ENCODE measurements at places on chromosomes 7 and 10.

- DNase-seq, result no peak
Measured at GRCh38 chr7:155299535-155300202, 2.0 kb downstream of the INSIG1 start.

DNA sequence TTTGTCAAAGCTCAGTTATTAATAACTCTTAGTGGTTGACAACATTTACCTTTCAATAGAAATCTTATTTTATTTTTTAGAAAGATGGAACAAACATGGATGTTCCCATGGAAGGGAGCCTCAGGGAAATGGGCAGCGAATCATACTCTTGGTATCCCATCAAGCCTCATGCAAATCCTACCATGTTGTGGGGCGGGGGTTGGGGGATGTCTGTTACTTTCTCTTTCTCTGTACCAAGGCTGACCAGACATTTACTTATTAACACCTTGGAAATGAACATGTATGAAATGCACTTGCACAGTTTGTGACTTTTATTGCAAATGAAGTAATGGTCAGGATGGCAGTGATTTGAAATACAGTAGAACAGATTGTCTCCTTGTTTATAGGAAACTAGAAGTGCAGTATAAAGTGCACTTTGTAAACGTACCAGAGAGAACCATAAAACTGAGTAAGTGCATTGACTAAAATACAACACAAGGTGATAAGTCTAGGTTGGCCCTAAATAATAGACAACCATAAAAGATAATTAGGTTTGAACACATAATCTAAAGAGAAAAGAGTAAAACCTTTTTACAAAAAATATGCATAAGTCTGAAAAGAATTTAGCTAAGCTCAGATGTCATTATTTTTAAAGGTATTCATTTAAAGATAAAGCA, 32.4 kb downstream of the SEMA3D start:
- DNase-seq, result no peak

GRCh38 chr7:154202002-154202401, 149.8 kb downstream of the DPP6 start:
- DNase-seq, result no peak

DNA sequence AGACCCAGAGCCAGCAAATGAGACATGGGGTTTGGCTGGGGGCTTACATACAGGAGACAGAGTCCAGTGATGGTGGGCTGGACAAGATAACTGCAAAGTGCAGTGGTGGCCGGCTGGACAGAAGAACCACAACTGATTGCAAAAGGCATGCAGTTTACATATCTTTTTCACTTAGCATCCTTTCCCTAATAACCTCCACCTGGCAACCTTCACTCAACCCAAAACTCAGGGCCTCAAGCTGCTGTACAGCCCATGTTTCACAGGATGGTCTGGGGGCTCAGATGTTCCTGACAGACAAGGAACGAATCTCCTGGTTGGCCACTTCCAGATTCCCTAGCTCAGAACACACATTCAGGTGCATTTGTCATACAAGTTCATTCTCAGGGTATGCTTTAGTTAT, 7.8 kb upstream of the PDCD4 start:
- no peak for DNase-seq

- DNase-seq, result no peak
Measured at GRCh38 chr7:2970307-2970664, 73.4 kb downstream of the CARD11 start.

GRCh38 chr10:87925570-87925969, 62.1 kb downstream of the PTEN start:
- no peak for DNase-seq

DNA sequence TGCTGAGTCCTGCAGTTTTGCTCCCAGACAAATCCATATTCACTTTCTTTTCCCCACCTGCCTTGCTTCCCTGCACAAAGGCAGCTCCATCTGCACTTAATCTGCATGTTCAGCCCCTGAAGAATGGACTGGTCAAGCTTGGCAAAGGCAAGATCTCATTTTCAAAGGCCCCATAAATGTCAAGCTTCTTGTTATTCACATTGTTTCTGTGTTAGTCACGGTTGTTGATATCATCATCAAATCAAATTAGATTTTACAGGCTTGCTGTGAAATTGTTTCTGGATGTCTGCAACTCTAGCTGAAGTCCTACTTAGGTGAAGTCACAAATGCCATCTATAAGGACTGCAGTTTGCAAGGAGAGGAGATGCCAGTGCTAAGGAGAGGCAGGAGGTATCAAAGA, 91.0 kb downstream of the GPAM start:
- no peak for DNase-seq

DNA sequence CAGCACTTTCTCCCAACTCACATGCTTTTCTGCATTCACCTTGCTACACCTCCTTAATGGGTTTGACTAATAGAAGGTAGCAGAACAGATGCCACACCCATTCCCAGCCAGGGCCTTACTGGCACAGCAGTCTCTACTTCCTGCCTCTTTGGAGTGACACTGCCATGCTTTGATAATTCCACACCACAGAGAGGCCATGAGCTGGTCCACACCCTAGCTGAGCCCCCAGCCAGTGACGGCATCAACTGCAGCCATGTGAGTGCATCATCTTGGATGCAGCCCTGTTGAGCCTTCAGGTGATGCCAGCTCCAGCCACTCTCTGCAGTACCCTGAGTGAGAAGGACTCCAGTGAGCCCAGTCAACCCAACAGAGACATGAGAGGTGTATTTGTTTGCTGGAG, 27.5 kb upstream of the EZH2 start:
- no peak for DNase-seq

- DNase-seq, result no peak
Measured at GRCh38 chr10:4984223-4984622, 19.4 kb downstream of the AKR1C2 start.

DNA sequence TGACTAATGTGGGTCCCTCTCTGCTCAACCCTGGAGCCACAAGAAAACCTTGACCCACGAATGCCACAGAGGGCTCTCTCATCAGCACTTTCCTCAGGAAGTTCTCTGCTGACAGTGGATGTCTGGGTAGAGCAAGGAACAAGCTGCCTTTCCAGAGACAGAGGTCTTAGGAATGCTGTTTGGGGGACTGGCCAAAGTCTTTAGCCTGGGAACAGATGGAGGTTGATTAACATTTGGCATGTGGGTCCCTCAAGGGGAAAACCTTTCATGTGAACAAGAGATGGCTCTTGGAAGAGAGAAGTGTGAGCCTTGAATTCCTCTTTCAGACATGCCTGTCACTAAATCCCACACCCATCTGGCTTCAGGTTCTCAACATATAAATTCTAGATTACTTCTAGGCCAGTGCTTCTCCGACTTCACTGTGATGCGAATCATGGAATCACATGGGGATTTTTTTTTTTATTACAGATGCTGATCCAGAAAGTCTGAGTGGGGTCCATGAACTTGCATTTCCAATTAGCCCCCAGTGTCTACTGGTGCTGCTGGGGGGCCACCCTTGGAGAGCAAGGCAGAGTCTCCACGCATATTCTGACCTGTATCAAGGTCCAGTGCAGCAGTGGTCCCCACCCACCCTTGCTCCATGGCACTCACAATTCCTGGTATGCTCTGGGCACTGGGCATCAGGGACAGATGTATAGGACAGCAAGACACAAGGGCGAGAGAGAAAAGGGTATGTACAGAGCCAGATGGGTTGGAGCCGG, 360.4 kb downstream of the CXCL12 start:
- no peak for DNase-seq

DNA sequence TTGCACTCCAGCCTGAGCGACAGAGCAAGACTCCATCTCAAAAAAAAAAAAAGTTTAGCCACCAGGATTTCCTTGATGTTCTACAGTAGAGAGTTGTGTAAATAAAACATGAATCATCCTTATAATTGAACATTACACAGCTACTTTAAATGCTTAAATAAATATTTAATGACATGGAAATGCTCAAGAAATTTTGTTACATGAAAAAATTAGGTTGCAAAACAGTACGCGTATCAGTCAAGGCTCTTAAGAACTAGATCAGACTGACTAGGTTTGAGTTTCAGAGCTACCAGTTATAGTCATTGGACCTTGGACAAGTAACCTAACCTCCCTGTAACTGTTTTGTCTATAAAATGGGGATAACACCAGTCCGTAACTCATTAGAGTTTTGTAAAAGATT, 38.7 kb upstream of the GSAP start:
- peak; percentile 65 for DNase-seq

DNA sequence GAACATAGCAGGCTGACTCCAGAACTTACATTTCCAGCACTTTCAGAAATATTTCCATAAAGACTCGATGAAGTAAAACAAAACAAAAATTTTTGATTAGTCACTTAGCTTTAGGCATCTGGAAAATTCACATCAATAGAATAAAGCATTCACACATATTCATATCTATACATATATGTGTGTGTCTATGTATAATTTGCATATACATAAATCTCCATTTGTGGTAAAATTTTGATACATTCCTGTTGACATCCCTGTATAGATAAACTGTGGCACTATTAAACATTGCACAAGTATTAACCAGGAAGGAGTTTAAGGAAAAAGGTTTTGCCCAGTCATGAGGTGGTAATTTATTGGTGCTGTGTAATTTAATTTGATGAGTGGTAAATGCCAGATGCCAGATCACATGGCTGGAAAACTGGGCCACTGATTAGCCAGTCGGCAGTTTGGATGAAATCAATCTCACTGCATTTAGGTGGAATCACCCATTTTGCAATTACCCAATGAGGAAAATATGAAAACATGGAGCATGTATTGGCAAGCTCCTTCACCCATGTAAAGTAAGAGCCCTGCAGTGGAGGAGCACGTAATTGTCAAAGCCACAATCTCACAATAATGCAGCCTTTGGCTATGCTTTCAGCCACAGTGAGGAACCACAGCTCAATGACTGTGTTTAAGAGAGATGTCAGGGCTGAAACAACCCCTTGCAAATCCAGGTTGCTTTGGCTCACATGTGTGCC, 294.6 kb downstream of the RNLS start:
- DNase-seq, result no peak

DNA sequence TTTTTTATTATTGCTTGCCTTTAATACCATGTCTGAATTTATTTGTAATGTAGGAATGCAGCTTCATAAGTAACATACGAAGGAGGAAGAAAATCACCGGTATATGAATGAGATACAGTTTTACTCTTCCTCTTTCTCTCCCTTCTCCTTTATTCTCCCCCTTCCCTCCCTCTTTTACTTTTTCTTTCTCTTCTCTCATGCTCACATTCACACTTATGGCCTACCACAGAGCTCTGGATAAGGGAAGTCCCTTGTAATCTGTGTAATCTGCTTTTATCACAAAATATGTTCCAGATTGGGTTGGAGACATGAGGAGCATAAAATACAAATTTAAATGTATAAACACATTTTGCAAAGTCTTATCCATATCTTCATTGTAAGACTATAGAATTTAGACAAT, 59.4 kb downstream of the MDFIC start:
- DNase-seq, result no peak

- no peak for DNase-seq
Measured at GRCh38 chr7:142910031-142910433, 23.5 kb downstream of the TRPV5 start.

DNA sequence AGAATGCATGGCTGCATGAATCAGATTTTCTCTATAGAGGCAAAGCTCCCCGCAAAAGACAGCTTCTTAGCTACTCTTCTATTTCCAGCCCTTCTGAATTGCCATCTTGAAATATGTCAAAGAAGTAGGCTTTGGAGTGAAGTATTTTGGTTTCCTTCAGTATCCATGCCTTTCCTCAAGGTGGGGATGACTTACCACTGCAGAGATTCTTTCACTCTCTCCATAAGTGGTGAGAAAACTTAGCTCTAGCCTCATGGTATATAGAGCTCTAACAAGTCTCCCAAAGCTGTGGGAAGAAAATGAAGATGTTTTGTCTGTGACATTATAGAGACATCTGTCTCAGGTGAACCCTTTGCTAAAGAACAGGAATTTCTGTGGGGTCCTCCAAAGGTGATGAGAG, 89.6 kb upstream of the ITGB1 start:
- no peak for DNase-seq

DNA sequence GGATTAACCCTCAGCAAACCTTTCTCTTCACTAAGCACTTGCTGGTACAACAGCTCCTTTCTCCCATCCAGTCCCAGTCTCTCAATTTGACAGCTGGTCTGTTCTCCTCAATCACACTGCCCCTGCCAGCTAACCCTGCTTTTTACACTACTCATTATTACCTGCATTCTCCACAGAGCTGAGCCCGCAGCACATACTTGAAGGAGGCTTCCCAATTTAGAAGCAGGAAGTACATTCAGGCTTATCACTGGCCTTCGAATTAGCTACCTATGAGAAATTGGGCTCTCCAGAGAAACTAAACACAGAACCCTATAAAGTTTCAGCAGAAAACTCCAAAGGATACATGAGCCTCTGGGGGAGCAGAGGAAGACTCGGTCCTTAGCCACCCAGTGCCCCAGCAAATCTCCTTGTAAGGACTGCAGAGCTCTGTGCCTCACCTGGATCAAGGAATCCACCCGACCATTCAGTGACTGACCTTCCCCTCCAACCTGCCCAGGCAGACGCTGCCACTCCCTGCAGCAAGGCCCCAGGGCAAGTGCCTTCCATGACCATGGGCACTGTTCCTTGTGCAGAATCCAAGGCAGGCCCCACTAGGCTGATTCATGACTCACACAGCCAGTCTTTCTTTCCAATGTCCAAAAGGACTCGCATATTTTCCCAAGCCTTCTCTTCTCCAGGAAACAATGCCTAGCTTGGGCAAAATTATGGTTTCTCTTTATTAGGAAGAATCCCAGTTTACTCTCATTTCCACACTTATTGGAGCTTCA, 68.0 kb downstream of the VOPP1 start:
- no peak for DNase-seq

DNA sequence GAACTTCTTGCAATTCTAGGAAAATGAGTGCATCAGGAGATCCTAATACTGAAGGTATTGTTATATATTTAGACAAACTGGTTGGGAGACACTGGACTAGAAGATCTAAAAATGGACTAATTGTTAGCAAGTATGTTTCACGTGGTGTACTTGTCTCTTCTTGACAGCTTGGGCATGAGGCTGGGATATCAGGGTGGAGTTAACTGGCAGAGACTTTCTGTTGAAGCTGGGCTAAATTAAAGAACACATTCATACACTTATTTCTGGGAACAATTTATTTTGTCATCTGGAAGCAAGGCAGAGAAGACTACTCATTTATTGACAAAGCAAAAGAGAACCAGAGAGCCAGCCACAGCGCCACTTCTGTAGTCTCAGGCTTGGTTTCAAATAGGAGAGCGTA, 25.9 kb downstream of the TYW1 start:
- no peak for DNase-seq

GRCh38 chr7:16594676-16595075, 50.9 kb downstream of the ANKMY2 start:
- DNase-seq, result no peak

- DNase-seq, result no peak
Measured at GRCh38 chr7:30464231-30464671, 14.3 kb downstream of the NOD1 start.

- no peak for DNase-seq
Measured at GRCh38 chr7:143352531-143353002, 9.9 kb downstream of the FAM131B start.

GRCh38 chr10:3892440-3893425, 107.7 kb upstream of the KLF6 start:
- no peak for DNase-seq

DNA sequence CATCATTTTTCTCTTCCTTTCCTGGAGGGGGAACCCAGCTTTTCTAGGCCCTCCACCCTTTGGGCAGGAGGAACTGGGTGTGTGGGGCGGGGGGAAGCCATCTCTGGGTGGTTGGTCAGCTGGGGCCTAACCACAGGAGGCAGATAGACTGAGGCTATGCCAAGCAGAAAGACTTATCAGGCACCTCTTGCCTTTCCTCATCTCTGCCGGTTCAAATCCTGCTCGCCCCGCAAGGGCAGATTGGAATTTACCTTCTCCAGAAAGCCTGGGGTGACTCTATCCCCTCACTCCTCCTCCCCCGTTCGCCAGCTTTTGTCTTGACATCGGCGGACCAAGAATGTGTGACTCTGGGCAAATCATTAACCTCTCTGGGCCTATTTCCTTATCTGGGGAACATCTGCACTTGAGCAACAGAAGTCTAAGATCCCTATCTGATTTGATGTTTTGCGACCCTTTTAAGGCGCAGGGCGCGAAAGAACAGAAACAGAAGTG, 584 bp upstream of the GARS1 start:
- peak; percentile 33 for DNase-seq

All from HCEC 1CT (cell line).